ENCODE measurements at places on chromosomes 3 and 15.

GRCh38 chr15:67579164-67579563 lies 36.7 kb downstream of the MAP2K5 start:
- no peak for DNase-seq

GRCh38 chr15:64681424-64682024 lies 93.9 kb downstream of the RBPMS2 start:
- DNase-seq: no peak

GRCh38 chr3:111069974-111070771 lies 1.4 kb upstream of the NECTIN3 start:
- DNase-seq: no peak

DNA sequence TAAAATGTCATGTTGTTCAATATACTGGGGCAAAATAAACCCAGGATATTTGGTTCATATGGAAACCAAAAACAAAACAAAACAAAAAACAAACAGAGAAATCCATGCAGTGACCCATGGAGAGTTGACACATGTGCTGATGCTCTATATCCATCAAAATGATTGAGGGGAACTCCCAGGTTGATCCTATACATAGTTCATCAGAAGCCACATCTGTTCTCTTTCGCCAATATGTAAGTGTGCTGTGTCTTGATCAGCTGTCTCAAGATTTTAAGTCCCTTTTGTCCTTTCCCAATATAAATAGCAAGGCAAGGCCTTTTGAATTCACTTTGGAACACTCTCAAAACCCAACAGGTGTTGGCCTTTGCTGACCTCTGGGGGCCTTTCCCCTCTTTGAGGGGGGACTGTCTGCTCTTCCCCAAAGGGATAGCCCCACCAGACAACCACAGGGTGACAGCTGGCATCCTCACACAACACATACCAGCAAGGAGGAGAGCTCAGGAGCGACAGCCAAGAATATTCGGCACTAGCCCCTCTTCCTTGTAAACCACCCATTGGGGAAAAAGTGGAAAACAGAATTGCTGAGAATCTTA lies 209.4 kb upstream of the CD96 start:
- no peak for DNase-seq

DNA sequence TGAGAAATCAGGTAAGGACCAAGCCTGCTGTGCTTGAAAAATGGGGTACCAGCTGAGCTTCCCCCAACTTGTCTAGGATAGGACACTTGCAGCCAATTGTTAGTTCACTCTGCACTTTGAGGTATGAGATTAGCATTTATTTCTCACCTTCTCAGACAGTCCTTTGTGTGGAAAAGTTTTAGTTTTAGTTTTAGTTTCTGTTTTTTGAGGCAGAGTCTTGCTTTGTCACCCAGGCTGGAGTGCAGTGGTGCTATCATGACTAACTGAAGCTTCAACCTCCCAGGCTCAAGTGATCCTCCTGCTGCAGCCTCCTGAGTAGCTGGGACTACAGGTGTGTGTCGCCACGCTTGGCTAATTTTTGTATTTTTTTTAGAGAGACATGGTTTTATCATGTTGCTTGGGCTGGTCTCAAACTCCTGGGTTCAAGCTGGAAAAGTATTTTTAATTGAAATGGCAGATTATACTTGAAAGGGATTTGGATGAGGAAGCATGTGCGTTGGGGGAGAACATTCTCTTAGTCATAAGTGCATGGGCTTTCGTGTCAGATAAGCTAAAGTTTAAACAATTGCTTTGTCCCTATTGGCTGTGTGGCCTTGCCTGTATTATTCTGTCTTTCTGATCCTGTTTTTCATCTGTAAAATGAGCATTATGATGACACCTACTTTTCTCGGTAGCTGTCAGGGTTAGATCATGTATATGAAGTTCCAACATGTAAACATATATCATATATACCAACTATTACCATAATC lies 25.2 kb upstream of the CCK start:
- DNase-seq: no peak

DNA sequence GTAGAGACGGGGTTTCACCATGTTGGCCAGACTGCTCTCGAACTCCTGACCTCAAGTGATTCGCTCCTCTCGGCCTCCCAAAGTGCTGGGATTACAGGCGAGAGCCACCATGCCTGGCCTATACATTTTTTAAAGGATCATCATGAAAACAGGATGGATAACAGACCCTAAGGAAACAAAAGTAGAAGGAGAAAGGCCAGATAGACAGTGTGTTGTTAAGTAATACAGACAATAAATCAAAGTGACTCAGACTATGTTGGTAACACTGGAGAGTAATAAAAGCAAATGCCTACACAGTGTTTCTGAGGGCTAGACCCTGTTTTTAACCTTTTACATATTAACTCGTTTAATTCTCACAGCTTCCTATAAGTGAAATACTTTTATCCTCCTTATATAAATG lies 133.8 kb upstream of the MCTP2 start:
- DNase-seq: no peak

- DNase-seq: no peak
Observed at GRCh38 chr3:51436998-51437639, 46.0 kb downstream of the RBM15B start.

Measured in stimulated activated CD8-positive, alpha-beta memory T cell treated with anti-CD3 and anti-CD28 coated beads, Interleukin-4, amount 100 ng/mL, for 1 hour (primary cell).